HS-5 (cell line): ENCODE measurements at places on chromosomes 13 and 19.

DNA sequence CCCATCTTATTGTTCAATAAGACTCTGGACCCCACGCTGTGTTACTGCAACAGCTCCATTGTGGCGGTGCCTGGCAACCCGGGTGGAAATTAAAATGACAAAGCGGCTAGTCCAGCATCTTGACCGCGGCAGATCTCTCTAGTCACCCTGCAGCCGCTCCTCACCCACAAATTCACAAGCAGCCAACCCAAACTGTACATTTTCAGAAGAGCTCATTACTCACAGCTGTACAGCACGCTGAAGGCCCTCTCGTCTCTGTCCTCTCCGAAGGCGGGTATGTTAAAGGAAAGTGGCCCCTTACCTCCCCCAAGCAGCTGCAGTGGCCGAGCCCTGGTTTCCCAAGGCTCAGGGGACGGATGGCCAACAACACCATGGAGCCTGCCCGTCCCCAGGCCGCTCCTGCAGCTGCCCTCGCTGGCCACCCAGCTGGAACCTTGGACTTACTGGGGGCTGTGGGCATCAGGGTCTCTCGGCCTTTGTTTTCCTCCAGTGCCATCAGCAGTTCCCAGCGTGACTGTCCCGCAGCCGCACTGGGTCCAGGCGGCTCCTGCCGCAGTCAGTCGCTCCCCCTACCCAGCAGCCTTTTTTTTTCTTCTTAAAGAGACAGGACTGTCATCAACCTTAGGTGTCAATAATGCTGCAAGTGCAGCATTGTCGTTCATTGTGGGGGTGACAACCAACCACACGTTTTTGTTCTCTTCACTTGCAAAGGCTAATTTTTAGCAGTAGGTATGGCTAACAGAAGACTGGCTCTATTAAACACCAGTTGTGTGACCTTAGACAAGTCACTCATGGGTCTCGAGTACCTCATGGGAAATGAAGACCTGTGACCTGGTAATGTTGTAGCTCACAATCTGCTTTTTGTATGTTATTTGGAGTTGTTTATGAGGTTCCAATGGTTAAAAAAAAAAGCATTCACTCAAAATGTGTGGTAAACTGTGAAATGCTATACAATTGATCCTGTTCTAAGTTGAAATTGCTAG lies at the start of gene SACS:
Gene SACS, minus strand, starts transcription at position 532 of the 983 bp plus-strand sequence. CDS start 22,463 bp downstream, outside the sequence.
- DNase-seq = no peak

DNA sequence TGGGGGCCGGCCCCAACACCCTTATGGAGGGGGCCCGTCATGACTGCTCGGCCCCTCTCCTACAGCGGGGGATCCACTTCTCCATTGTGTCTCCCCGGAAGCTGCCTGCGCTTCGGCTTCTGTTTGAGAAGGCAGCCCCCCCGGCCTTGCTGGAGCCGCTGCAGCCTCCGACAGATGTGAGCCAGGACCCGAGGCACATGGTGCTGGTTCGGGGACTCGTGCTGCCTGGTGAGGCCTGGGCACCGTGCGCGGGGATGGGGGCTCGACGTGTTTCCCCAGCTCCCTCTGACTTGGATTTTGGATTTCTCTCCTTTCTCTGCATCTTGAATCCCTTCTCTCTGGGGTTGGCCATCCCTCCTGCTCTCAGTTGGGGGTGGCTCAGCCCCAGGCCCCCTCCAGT lies 11.6 kb downstream of the MED25 start:
- DNase-seq = no peak

DNA sequence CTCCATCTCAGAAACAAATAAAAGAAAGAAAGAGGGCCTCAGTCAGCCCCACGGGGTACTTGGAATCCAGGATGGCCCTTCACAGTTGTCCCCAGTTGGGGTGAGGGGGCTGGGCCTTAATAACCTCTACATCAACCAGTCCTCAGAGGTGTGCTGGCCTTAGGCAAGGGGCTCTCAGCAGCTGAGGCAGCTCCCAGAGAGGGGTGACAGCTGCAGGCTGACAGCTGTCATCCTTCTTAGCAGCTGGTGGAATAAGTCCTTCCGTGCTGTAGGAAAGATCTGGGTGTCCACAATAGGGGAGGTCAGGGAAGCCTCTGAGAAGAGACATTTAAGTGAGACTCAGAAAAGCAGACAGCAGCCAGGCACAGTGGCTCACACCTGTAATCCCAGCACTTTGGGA lies 7.4 kb downstream of the BCAM start:
- no peak for DNase-seq

DNA sequence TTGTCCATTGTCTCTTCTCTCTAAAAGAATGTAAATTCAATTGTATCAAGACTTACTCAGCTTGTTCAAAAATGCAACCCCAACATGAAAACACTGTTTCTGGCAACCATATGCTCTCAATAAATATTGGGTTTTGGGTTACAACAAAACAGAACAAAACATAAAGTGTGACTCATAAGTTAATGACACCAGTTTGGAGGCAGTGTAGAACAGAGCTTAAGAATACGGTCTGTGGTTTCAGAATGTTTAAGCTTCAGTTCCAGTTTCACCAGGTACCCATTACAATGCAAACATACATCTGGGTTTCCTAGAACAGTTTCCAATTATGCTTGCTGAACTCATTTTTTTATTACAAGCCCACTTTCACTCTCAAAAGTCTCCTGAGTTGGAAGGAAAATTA lies 285.8 kb upstream of the PCDH9 start:
- peak; percentile 15 for DNase-seq

- DNase-seq = no peak
Observed at GRCh38 chr13:94829185-94829836, 117.0 kb upstream of the SOX21 start.

DNA sequence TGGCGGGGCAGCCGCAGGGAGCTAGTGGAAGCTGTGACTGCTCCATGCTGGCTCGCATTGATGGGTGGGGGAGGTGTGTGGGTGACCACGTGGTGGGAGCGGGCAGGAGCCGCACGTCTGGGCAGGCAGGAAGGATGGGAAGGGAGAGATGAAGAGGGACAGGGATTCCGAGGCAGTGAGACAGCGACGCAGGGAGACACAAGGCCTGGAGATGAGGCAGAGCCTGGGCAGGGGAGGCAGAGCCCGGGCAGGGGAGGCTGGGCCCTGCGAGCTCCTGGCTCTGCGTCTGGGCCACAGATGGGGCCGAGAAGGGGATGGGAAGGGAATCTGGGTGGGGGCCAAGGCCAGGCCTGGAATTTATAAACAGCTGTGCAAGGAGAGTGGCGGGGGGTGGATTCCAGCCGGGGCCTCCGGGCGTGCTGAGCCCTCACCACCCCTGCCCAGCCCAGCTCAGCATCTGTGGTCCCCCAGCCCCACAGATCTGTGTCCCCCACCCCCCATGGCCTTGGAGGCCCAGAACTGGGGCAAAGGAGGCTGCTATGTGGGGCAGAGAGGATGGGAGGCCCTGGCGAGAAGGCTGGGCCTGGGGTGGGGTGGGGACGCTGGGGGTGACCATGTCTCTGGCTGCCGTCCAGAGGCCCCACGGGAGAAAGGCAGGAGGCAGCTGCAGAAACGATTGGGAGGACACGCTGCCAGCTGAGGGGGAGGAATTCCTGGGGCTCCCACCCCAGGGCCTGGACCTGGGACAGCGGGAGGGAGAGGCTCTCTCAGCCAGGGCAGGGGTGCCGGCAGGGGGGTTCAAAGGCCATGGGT lies 6.0 kb downstream of the EHD2 start:
- peak; percentile 95 for DNase-seq

GRCh38 chr13:99033814-99034213 lies 56.0 kb upstream of the DOCK9 start:
- DNase-seq = no peak

DNA sequence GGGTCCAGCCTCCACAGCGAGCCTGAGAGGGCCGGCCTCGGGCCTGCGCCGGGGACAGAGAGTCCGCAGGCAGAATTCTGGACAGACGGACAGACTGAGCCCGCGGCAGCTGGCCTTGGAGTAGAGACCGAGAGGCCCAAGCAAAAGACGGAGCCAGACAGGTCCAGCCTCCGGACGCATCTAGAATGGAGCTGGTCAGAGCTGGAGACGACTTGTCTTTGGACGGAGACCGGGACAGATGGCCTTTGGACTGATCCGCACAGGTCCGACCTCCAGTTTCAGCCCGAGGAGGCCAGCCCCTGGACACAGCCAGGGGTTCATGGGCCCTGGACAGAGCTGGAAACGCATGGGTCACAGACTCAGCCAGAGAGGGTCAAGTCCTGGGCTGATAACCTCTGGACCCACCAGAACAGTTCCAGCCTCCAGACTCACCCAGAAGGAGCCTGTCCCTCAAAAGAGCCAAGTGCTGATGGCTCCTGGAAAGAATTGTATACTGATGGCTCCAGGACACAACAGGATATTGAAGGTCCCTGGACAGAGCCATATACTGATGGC lies 490 bp downstream of the ITPKC start:
- no peak for DNase-seq

DNA sequence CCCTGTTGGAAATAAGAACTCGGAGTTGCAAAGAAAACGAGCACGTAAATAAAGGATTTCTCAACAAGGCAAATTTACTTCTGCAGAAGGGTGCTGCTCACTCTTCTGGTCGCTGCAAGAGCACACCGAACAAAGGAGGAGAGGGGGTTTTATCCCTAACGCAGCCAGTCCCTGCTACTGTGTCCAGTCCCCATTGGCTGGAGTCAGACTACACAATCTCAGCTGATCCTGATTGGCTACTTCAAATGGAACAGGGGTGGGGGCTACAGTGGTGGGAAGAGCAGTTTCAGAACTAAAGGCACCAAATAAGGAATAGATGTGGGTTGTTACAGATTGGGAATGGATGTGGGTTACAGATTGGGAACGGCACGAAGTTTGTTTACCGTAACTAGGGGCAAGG lies 63.9 kb upstream of the MCF2L start:
- DNase-seq = no peak

- DNase-seq = no peak
Observed at GRCh38 chr19:8593931-8594330, 16.6 kb downstream of the ADAMTS10 start.

GRCh38 chr19:31880283-31880682 lies 465.1 kb upstream of the ZNF507 start:
- DNase-seq = no peak

GRCh38 chr13:33612641-33613638 lies 205.0 kb upstream of the RFC3 start:
- DNase-seq = no peak

DNA sequence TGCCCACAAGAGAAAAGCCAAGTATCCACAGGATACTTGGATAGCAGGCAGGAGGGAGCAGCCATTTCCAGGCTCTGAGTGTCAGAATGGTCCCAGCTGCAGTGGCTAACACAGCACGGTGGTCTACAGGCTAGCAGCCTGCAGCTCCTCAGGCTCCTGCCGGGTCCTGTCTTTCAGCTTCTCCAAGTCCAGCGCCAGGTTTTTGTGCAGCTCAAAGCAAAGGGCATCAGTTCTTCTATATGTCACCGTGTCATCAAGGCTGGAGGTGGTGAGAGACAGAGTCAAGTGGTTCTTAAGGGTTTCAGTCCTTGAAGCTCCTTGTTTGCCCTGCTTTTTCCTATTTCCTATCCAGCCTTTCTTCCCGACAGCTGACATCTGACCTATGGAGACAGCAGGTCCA lies 188.6 kb downstream of the NUFIP1 start:
- DNase-seq = no peak

GRCh38 chr13:100680131-100680530 lies 5.5 kb upstream of the TMTC4 start:
- DNase-seq = no peak

- no peak for DNase-seq
Observed at GRCh38 chr13:75147946-75148345, 334.0 kb downstream of the TBC1D4 start.
